Nucleus accumbens (tissue), 56 donors: ENCODE measurements at places on chromosomes 7 and 10.

- DNase-seq: no peak
Observed at GRCh38 chr10:34548466-34548865, 266.6 kb downstream of the PARD3 start.

GRCh38 chr7:101564778-101565211 is 64.3 kb downstream of the MYL10 start:
- DNase-seq: no peak

- no peak for DNase-seq
Observed at GRCh38 chr10:94131885-94132284, 138.2 kb downstream of the PLCE1 start.

- no peak for DNase-seq
Observed at GRCh38 chr7:8147760-8148463, 114.1 kb downstream of the ICA1 start.

DNA sequence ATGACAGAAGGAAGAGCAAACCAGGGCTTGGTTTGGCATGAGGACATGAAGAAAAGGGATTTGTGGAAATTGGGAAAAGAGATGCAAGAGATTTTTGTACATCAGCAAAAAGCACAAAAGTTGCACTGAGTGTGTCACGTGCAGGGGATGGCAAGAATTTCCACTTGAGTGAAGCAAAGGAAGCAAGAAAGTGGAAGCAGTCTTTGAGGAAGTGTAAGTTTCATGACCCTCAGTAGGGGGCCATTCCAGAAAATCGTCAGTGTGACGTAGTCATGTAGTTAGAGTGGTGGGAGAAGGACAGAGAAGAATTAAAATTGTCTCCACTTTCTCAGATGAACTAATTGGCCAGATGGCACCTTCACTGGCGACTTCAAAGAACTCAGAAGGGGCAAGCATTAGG is 123.3 kb upstream of the FZD1 start:
- DNase-seq: no peak

DNA sequence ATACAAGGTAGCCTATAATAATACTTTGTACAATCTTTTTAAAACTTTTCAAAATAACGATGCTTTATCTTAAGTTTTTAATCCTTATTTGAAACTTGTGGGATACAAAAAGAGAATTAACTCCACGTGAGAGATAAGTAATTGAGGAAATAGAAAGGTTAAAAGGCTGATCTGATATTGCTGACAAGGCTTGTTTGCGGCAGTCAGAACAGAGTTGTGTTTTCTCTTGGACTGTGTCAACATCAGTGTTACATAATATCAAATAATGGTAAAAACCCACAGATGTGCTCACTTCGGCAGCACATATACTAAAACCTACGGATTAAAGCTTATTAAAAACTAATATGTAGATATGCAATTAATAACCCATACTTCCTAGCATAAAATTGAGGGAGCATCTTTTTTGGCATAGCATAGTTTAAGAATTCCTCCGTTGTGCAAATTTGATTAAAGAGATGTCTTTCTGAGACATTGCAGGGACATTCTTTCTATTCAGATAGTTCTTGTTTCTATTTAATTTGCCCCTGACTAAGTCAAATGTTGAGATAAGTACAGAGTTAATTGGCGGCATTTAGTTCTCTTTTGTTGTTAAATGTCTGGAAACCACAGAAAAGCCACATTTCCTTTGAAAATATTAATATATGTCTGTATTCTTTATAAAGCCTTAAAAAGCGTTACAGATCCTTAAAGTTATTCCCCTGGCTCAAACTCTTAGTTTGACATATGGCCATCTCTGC is 63.3 kb downstream of the FAM185A start:
- DNase-seq: no peak

- no peak for DNase-seq
Observed at GRCh38 chr10:45553155-45553554, 119.4 kb downstream of the ZFAND4 start.

DNA sequence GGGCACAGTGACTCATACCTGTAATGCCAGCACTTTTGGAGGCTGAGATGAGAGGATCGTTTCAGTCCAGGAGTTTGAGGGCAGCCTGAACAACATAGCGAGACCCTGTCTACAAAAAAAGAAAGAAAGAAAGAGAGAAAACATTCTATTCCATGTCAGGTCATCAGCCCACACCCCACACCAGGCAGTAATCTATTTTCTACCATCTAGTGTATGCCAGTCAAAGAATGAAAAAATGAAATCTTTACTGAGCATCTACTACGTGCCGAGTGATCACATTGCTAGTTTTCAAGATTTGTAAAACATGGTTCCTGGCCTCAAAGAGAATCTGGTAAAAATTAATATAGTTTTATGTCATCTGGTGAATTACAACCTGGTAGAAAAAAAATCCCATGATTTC is 3.1 kb upstream of the EPHB4 start:
- DNase-seq: no peak

- no peak for DNase-seq
Observed at GRCh38 chr10:113552701-113553100, at the start of gene HABP2. TSS of gene HABP2 (plus strand) at chr10:113553053. CDS start at chr10:113553122, 69 bp downstream.

- no peak for DNase-seq
Observed at GRCh38 chr7:155574556-155575290, 28.4 kb upstream of the CNPY1 start.

GRCh38 chr10:1576467-1577372 is 160.6 kb downstream of the ADARB2 start:
- DNase-seq: no peak

DNA sequence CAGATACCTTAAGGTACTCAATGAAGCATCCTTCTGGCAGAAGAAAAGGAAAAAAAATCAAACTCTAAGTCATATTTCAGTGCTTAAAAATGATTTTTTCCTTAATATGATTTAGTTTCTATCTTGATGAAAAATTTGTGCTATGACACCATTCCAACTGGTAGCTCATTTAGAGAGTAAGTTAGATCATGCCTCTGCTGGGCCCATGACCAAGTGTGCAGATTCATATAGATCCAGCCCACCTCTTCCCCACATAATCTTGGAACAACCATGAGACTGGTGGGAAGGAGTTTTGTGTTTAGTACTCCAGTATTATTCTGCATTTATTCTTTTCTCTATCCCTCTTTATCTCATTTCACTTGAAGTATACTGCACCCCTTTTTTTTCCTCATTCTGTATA is 908.3 kb downstream of the KCNMA1 start:
- DNase-seq: no peak

GRCh38 chr7:114468844-114469243 is 54.2 kb downstream of the FOXP2 start:
- no peak for DNase-seq

DNA sequence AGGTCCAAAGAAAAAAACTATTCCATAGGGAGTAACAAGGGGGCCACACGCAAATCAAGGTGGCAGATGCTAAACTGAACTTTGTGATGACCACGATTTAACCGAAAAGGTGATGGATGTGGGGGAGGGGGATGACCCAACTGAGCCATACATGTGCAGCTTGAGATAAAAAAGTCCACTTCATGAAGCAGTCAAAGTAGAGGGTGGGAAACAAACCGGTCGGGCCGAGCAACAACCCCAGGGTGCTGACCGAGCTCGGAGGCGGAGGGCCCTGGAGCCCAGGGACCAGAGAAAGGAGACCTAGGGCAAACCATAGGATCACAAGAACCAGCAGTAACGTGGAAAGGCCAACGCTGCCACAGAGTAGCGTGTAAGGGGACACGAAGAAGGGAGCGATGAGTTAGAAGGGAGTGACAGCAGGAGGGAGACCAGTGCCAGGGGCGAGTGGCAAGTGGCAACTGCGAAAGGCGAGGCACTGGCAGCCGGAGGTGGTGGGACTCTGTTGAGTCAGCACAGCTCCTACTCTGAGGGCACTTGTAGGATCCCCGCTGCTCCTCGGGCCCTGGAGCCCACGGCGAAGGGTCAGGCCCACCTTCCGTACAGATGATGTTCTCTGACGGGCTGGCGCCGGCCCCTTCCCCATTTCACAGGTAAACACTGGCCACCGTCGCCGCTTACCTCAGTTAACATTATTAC is 540 bp downstream of the SNX13 start:
- DNase-seq: no peak

DNA sequence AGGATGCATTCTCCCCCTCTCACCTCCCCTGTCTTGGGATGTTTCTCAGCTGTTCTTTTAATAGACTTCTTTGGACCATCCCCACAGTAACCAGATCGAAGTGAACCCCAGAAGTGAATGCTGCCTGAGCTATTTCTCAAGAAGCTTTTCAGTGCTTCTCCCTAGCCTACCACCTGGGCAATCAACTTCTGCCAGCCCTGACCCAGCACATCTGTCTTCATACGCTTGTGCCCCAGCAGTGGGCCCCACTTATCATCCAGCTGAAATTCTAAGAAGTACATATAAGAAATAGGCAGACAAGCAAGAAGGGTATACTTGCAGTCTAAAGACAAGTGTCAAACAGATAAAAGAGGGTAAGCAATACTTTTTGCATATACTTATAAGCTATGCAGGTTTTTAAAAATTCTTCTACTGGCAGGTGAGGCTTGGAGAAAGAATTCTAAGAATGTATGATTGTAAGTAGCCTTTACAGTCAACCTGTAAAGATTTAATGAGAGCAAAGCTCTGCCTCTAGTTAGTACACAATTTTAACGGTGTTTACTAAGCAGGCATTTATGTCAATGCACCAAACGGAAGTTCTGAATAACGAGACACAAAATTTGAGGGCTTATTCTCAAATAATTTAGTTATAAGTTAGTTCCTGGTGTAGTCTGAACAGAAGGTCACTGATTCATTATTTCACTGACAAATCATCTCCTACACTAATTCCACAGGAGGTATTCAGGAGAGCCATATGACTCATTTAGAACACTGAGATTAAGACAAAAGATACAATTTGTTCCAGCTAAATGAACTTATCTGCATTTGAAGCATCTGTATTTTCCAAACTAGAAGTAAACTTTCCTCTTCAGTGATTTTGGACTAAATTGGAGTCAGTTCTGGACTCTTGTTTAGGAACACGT is 83.3 kb downstream of the RNLS start:
- DNase-seq: no peak

DNA sequence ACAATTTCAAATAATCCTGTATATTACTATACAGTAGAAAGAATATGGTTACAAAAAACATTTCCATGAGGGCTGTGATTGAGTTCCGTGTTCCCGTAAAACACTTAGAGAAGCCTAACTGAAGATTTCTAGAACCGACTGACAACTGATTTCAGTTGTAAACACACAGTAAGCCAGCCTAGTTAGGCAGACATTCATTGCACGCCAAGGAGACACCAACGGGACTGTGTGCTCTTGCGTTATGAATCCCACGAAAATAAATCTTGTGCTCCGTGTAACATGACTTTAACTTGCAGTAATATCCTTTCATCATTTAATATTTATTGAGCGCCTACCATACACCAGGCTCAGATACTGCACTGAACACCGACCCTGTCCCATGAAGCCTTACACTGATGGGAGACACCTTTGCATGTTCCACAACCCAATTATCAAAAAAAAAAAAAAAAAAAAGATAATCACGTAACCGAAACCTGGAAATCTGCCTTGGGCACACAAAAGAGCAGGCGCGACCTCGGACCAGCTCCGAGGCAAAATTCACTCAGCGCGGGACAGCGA is 420 bp upstream of the KLHL7 start:
- DNase-seq: no peak

GRCh38 chr10:70459061-70459773 is 17.7 kb upstream of the NODAL start:
- DNase-seq: no peak

- no peak for DNase-seq
Observed at GRCh38 chr7:5143106-5143505, 46.9 kb upstream of the WIPI2 start.

DNA sequence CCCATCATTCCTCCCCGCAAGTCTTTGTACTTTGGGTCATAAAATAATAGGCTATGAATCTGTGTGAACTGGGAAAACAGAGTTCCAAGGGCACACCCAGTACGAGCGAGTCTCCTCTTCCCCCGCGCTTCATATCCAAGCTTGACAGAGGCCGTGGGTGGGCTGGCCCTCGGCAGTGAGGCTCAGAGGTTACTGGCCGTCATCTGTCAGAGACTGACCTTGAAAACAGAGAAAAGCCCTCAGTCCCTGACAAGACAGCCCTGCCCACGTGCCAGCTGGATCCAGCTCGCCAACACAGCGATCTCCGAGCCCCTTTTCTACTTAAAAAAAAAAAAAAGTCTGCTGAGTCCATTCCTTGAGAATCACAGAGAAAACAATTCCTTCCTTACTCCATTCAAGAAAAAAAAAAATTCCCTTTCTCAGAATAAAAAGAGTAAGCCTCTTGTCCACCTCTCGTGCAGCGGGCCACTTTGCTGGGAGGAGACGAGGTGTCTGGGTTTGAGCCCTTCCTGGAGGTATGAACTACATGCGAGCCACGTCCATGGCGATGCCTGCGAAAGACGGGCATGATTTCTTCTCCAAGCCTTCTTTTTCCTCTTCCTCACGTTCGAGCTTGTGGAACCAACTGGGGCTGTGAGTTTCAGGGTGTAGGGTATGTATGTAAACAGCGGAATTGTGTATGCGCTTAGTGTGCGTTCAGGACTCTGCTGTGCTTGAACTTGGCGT is 744 bp upstream of the BICC1 start:
- peak; percentile 33 for DNase-seq

GRCh38 chr10:130990486-130990885 is 321.0 kb downstream of the TCERG1L start:
- DNase-seq: no peak

- DNase-seq: no peak
Observed at GRCh38 chr7:150947241-150947745, 30.8 kb downstream of the KCNH2 start.

DNA sequence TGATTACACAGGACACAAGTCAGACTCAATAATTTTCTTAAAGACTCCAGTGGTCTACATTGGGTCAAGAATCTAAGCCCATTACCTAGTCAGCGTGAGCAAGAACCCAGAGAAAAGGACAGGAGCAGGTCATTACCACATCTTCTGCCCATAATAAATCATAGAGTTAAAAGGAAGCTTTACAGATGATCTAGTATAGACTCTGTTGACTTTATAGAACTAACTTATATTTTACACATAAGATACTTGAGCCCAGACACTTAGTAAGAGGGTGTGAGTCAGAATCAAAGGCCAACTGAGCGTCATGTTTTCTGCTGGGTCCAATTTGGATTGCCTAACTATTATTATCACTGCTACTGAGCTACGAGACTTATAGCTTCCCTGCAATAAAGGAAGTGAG is 206.1 kb upstream of the NPSR1 start:
- DNase-seq: no peak

- DNase-seq: no peak
Observed at GRCh38 chr10:112732277-112732921, 217.6 kb upstream of the TCF7L2 start.

GRCh38 chr10:122236690-122237306 is 34.3 kb upstream of the BTBD16 start:
- DNase-seq: no peak

GRCh38 chr7:6604458-6604857 is 11.0 kb upstream of the ZNF853 start:
- DNase-seq: no peak

GRCh38 chr10:54985732-54986131 is 184.7 kb upstream of the PCDH15 start:
- DNase-seq: no peak

DNA sequence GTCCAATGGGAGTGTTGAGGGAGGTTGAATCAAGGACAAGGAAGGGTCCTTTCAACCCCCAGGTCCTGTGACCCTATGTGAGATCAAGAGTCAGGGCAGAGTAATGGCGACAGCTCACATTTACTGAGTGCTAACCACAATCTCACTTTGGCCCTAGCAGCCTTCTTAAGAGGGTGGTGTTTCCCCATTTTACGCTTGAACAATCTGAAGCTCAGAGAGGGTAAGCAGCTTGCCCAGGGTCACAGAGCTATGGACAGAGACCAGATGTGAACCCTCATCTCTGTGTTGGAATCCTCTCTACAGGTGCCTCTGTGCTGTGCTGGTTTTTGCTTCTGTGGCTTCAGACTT is 102.0 kb downstream of the GRK5 start:
- no peak for DNase-seq
